AG09319 (cell line): ENCODE measurements at places on chromosomes 2 and 18.

DNA sequence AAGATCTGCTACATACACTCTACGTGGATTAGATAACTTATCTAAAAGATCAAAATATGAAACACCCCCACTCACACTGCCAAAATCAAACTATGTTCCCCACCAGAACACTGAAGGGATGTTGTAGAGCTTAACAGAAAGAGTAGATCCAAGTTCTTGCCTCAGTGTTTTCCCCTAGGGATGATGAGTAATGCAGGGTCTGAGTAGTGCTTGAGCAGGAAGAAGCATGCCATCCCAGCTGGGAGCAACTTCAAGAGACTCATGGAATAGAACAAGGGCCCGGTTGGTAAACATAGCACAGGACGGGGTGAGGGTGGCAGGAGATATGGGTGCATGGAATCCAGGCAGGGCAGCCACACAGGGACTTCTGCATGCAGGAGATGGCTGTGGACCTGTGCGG is 74.3 kb downstream of the SNTG2 start:
- no peak for DNase-seq

- no peak for DNase-seq
Measured at GRCh38 chr2:26964446-26965130, 5.8 kb upstream of the MAPRE3 start.

GRCh38 chr2:61434314-61434713 is 36.6 kb downstream of the USP34 start:
- no peak for DNase-seq

- no peak for DNase-seq
Measured at GRCh38 chr2:109648041-109648527, 33.9 kb downstream of the SOWAHC start.

- DNase-seq: no peak
Measured at GRCh38 chr18:75496151-75496550, 68.6 kb upstream of the SMIM21 start.

DNA sequence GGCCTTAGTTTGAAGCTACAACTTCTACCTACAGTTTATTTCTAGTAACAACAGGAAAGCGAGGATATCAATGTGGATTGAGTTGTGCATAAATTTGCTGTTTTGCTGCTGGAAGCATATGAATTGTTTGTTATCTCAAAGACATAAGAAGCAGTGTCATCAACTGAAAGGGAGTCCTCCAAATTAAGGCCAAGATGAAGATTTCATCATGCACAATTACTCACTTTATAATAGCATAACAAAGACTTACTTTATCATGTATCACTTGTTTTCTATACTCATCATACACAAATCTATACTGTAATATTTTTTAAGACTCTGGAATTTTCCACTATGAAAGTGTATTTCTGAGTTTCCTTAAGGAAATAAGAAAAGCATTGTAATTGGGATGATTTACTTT is 136.1 kb upstream of the FANCL start:
- no peak for DNase-seq

GRCh38 chr2:85930129-85931124 is 41.6 kb upstream of the ST3GAL5 start:
- no peak for DNase-seq

DNA sequence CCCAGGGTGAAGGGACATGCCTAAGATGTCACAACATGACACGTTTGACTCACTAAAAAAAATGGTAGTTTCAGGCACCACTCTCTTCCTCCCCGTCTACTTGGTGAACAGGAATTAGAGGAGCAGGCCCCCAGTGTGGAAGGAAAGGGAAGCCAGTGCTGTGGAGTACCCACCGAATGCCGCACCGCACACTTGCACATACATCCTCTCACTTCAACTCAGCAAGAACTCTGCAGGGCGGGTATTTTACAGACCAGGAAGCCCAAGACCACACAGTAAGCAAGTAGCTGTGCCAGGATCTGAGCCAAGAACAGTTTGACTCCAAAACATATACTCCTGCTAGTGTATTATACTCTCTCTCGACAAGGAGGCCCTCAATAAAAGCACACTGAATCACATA is 69.8 kb downstream of the BCL2 start:
- DNase-seq: no peak

DNA sequence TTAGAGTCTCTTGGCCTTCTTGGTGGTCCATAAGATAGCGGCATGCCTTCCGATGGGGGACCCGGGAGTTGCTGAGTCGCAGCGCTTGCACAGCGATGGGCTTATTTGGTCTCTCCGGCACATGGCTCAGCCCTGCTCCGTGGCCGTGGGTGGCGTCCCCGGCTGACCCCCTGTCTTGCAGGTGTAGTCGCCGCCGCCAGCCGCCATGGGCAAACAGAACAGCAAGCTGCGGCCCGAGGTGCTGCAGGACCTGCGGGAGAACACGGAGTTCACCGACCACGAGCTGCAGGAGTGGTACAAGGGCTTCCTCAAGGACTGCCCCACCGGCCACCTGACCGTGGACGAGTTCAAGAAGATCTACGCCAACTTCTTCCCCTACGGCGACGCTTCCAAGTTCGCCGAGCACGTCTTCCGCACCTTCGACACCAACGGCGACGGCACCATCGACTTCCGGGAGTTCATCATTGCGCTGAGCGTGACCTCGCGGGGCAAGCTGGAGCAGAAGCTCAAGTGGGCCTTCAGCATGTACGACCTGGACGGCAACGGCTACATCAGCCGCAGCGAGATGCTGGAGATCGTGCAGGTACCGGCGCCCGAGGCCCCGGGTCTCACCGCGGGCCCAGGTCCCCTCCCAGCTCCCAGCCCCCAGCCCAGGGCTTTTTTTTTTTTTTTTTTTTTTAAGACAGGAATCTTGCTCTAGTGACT is 28.4 kb downstream of the ODC1 start:
- no peak for DNase-seq

GRCh38 chr18:35183886-35184285 is 56.9 kb upstream of the ZNF397 start:
- DNase-seq: no peak

GRCh38 chr2:205237524-205237923 is 444.8 kb upstream of the NRP2 start:
- no peak for DNase-seq
